ENCODE measurements at places on chromosomes 1 and 21.

- peak; percentile 55 for DNase-seq
These were observed 56.6 kb downstream of the AGPAT3 start for GRCh38 chr21:43921571-43921978.

DNA sequence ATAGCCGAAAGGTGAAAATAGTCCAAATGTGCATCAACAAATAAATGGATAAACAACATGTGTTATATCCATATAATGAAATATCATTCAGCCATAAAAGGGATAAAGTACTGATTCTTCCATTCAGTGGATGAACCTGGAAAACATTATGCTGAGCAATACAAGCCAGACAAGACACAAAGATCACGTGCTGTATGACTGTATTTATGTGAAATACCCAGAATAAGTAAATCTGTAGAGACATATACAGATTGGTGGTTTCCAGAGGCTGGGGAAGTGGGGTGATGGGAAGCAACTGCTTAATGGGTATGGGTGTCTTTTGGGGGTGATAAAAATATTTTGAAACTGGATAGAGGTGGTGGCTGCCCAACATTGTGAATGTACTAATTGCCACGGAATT lies 13.3 kb upstream of the GSTM4 start:
- no peak for DNase-seq

DNA sequence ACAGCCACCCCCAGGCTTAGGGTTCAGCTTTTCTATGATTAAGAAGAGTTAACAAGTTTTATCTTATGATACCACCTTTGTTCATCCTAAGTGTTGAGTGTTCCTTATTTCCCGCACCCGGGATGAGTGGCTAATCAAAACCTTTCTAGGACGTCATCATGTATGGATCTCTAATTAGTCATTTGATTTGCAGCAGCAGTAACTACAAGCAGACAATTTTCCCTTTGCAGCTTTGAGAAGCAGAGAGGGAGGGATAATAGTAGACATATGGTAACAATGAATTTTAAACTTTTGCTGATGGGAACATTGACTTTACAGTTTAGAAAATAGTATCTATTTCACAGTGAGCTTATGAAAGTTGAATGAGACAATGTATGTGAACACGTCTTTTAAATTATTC lies 30.8 kb upstream of the SLC35F3 start:
- no peak for DNase-seq

GRCh38 chr1:221310180-221310579 lies 430.9 kb downstream of the HLX start:
- DNase-seq = no peak

DNA sequence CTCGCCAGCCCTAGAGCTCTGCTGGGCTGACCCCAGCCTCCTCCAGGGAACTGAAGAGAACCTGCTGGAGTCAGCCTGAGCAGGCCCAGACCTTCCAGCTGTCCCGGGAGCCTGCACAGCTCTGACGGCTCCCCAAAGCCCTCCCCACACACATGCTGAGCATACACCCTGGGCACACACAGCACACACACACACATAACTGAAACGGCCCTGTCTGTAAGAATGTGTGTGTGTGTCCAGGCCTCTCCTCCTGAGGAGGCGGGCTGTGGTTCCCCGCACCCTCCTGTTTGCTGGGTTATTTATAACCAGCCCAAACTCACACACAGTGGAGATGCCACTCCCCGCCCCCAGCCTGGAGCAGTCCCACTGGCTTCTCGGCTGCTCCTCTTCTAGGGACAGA lies 20.2 kb downstream of the SDC3 start:
- DNase-seq = no peak

GRCh38 chr1:1507305-1507704 lies 4.7 kb upstream of the ATAD3A start:
- no peak for DNase-seq

GRCh38 chr21:35081861-35082260 lies 32.8 kb upstream of the RUNX1 start:
- no peak for DNase-seq
